HT-29 (cell line): ENCODE measurements at places on chromosomes 6 and 20. TPM values are rescaled to one million over a fixed set of nuclear protein-coding genes. Genes with fewer than 3 reads are reported as not detected.

CDKAL1 gene
- 9.5 and 9.8 TPM in 2 replicates for total RNA-seq

SYNDIG1 gene
- total RNA-seq, result not detected in 2 replicates

CLVS2 gene
- total RNA-seq, result not detected in 2 replicates

SALL4 gene
- total RNA-seq, result 2.7 and 3.4 TPM in 2 replicates

ZC2HC1B gene
- total RNA-seq, result not detected in 2 replicates

SLC22A2 gene
- 0.63 TPM in 1 of 2 replicates, not detected in the other for total RNA-seq

KCNB1 gene
- not detected in 2 replicates for total RNA-seq

AIF1 gene
- not detected in 2 replicates for total RNA-seq

FOXC1 gene
- total RNA-seq, result 12.5 and 13.9 TPM in 2 replicates

SPATA25 gene
- 7.1 and 10.4 TPM in 2 replicates for total RNA-seq

ANKEF1 gene
- 4.6 and 6.8 TPM in 2 replicates for total RNA-seq

MYLIP gene
- total RNA-seq, result 16.3 and 26.0 TPM in 2 replicates

SLCO4A1 gene
- total RNA-seq, result 78.8 and 83.4 TPM in 2 replicates

SERPINB1 gene
- 75.5 and 93.2 TPM in 2 replicates for total RNA-seq
